ENCODE measurements at places on chromosomes 1 and 21.

DNA sequence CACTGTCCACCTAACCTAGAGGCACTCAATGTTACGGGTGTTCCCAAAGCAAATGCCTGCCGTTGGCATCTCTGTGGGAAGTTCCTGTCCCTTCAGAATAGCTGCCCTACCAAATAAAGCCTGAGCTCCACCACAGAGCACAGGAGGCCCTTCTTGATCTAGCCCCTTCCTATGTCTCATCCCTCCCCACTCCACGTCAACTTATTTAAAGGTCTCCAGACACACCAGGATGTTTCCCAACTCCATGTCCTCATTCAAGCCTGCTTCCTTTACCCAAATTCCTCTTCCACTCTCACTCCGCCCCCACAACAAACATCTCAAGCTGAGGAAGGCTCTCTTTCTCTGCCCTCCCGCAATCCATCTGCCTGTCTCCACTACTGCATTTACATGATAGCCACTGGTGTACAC is 87.7 kb downstream of the TGFBR3 start:
- no peak for DNase-seq

DNA sequence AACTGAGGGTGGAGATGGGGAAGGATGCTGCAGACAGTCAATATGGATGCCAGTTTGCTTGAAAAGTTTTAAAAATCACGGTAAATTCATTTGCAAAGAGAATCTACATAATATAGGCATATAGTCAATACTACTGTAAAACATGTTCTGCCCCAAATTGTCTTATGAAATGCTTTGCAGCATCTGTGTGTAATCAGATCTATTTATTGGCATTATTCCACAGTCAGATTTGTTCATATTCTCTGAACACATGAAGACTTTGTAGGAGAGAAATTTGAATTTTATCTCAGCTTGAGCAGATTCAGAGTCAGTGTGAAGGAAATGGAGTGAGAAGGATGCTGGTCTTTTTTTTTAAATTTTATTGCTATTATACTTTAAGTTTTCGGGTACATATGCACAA is 88.5 kb downstream of the PLPPR4 start:
- no peak for DNase-seq

- DNase-seq: no peak
Observed at GRCh38 chr1:3912809-3913685, 13.0 kb upstream of the C1orf174 start.

- DNase-seq: no peak
Observed at GRCh38 chr21:19034560-19034959, 631.0 kb upstream of the TMPRSS15 start.

DNA sequence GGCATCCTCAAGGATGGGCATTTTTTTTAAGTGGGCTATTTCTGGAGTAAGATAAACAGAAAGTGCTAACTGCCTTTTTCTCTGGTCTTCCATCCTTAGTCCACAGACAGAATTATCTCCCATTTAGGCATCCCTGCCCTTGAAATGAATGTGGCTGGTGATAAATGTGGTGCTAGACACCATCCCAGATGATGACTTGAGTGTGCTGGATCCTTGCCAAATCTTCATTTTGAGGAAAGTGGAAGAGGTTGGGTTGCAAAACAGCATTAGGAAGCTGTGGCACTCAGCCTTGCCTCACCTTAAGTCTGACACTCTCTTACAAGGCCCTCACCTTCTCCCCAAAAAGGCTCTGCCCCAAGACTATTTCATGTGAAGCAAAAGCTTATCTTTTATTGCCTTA is 19.2 kb downstream of the MAB21L3 start:
- no peak for DNase-seq

- DNase-seq: no peak
Observed at GRCh38 chr1:145985129-145985501, 11.3 kb downstream of the TXNIP start.

DNA sequence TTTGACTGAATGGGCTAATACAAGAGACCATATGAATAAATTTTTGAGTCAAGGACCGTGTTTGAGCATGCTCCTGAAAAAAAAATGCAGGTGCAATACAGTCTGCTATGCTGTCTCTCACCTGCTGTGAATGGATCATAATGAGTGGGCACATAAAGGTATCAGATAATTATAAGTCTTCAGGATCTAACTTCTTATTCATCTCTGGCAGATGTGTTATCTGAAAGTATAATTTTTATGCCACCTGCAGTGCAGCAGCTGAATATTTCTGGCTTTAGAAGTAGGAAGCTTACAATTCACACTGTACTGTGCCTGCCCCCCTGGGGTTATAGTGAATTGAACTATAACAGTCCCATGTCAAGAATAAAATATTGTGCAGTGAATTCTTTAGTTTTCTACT is 333.3 kb downstream of the MRPL39 start:
- no peak for DNase-seq
